ENCODE measurements at places on chromosomes 13 and 19.

DNA sequence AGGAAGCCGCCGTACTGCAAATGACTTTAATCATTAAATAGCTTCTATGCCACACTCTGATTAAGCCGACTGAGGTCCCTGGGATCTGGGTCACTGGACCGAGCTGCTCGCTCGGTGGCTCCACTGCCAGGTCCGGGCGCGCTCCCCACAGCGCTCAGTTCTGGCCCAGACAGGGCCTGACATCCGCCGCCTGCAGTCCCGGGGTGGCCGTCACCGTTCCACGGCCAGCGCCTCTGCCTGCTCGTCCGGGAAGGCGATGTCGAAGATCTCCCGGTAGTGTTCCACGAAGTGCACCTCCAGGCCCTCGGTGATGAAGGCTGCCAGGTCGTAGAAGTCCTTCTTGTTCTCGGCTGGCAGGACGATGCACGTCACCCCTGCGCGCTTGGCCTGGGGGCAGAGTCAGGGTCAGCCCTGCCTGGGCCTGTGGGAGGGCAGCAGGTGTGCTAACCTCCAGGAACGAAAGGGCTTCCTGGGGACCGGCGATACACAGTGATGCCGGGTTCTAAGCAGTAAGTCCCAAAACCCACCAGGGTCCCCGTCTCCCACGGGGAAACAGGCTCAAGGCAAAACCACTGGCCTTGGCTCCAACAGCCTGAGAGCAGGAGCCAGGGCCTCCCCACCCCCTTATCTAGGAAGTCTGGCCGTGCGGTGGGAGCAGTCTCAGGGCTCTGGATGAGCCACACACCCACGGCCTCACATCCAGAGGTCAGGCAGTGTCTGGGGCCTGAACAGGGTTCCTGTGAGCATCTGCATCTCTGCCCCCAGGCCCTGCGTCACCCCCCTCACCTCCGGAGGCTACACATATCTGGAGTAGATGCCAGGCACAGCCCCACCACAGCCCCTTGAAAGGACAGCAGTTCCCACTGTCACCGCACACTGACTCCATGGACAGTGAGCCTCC lies 2.0 kb downstream of the RPL36 start:
- DNase-seq, result no peak

DNA sequence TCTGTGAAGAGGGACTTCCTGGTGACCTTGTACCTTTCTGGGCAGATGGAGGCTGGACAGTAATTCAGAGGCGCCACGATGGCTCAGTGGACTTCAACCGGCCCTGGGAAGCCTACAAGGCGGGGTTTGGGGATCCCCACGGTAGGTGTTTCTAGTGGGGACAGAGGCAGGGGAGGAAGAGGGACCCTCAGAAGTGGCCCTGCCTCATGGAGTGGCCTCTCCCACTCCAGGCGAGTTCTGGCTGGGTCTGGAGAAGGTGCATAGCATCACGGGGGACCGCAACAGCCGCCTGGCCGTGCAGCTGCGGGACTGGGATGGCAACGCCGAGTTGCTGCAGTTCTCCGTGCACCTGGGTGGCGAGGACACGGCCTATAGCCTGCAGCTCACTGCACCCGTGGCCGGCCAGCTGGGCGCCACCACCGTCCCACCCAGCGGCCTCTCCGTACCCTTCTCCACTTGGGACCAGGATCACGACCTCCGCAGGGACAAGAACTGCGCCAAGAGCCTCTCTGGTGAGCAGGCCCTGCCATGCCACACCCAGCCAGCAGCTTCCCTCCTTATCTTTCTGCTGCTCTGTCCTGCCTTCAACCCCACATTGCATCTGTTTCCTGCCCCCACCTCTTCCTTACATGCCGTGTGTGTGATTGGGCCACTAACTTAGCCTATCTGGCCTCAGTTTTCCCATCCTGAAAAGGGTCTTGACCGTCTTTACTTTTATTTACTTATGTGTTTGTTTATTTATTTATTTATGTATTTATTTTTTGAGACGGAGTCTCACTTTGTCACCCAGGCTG lies 7.3 kb downstream of the ANGPTL4 start:
- no peak for DNase-seq

DNA sequence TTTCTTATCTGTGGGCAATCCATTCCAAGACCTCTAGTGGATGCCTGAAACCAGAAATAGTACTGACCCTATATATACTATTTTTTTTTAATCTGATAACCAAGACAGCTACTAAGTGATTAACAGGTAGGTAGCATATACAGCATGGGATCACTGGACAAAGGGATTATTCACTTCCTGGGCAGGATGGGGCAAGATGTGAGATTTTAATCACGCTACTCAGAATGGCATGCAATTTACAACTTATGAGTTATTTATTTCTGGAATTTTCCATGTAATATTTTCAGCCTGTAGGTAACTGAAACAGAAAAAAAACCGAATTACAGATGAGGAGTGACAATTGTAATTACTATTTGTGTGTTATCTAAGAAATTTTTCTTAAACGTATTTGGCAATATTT lies 41.2 kb downstream of the ZIC2 start:
- no peak for DNase-seq

GRCh38 chr19:11478167-11479089 lies 2.4 kb downstream of the ELAVL3 start:
- DNase-seq, result no peak

- no peak for DNase-seq
These were observed 25.2 kb downstream of the DGKH start for GRCh38 chr13:42073683-42074082.

DNA sequence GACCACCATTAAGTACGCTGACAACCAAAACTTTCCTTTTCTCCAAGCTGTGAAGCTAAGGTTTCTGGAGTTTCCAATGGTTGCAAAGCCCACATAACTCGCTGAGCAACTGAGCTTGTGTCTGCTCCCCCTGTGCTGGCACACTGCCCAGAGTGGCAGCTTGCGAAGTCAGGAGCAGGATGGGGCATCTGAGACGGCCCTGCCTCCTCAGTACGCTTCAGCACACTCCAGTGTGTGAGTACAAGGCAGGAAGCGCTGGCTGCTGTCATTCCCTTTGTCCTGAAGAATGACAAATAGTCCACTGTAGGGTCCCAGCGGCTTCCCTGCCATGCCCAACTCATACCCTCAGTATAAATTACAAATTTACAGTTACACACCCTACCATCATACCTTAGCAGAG lies 51.5 kb downstream of the SKA3 start:
- DNase-seq, result no peak

GRCh38 chr19:4174895-4175668 lies 7.3 kb downstream of the SIRT6 start:
- DNase-seq, result no peak

DNA sequence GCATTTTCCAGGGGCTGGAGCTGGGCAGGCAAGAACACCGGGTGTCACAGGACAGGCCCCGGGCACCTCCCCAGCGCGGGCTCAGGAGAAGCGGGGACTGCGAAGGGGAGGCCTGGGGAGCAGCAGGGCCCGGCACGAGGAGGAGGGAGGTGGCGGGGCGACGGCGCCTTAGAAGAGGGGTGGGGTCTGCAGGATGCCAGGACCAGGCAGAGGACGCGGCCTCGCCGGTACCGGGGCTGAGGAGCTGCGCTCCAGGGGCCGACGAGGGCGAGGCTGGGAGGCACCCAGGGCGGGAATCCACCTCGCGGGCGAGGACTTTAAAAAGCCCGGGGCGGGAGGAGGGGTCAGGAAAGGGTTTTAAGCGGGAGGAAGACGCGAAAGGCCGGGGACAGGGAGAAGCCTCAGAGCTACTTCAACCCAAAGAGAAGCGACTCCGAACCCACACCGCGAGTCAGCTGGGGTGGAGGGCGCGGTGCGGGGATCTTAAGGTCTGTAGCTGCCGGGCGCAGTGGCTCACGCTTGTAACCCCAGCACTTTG lies 665 bp downstream of the ZNF347 start:
- peak; percentile 30 for DNase-seq

- DNase-seq, result no peak
These were observed 3.0 kb upstream of the PLEKHF1 start for GRCh38 chr19:29662278-29662603.

DNA sequence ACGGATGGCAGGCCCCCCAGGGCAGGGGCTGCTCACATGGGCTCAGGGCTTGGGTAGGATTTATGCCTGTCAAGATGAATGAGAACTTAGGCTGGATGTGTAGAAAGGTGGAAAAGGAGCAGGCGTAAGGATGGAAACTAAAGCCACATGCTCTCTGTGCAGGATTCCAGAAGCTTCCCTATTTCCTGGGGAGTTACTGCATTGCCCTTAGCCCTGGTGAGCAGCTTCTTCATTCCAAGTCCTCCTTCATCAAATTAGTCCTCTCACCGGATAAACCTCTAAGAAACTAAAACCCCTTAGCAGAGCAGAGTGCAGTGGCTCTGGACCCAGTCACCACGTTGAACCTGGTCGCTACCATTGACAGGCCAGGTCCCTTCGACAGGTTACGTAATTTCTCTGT lies 7.4 kb downstream of the ATP12A start:
- no peak for DNase-seq

DNA sequence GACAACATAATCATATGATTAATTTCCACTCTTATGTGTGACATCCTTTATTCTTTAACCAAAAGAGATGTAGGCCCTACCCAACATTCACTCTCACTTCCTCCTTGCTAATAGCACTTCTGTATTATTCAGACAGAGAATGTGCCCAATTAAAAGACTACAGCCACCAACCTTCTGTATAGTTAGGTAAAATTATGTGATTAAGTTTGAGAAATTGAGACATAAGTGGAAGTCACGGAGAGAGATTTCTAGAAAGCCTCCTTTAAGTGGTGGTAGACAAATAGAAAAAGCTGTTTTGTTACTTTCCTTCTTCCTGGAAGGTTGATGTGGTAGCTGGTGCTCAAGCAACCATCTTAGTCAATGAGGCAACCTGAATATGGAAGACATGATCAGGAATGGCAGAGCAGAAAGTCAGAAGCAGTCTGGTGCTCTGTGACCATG lies 14.8 kb downstream of the EPSTI1 start:
- DNase-seq, result no peak

- peak; percentile 21 for DNase-seq
These were observed 689 bp downstream of the DCUN1D2 start for GRCh38 chr13:113489549-113490495.

GRCh38 chr19:30877661-30878113 lies 471.5 kb downstream of the TSHZ3 start:
- DNase-seq, result peak; percentile 37

GRCh38 chr19:12199757-12200419 lies 37.0 kb downstream of the ZNF136 start:
- no peak for DNase-seq

DNA sequence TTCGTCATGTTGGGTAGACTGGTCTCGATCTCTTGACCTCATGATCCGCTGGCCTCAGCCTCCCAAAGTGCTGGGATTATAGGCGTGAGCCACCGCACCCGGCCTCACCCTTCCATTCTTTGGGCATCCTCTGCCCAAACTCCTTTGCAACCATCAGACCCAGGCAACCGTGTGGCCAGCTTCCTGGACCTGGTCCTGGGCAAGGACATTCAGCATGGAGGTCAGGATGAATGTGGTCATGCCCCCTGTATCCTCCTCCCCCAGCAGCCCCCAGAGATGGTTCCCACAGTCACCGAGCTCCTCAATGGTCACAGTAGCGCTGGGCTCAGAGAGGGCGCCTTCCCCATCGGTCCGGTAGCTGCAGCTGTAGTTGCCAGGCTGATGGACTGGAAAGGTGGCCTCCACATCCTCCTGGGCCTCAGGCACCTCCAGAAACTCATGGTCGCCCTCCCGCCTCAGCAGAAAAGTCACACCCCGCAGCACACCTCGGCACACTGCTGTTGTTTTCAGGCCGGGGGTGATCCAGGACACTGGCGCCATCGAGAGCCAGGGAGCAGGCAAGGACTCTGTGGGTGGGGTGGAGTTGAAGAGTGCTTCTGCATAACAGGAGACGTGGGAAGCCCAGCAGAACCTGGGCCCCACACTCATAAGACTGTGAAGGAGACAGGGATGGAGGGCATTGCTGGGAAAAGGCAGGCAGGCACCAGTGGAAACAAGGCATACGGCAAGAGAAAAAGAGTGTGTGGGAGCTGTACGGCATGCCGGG lies 1.1 kb downstream of the A1BG start:
- DNase-seq, result no peak

DNA sequence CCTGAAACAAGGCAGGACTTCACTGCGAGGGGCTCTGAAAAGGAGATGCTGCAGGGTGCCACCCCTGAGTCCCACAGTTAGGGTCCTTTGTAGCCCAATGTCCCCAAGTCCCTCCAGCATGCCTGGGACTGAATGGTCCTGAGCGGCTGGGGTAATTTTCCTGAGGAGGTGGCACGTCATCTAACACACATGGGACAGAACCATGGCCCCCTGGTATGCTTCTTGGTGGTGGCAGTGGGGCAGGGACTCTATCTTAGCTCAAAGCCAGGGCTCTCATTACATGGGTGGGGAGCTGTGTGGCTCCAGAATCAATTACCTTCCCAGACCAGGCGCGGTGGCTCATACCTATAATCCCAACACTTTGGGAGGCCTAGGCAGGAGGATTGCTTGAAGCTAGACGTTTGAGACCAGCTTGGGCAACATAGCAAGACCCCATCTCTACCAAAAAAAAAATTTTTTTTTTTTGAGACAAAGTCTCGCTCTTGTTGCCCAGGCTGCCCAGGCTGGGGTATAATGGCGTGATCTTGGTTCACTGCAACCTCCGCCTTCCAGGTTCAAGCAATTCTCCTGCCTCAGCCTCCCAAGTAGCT lies 7.9 kb upstream of the SLC7A9 start:
- no peak for DNase-seq

- peak; percentile 74 for DNase-seq
These were observed 36.2 kb upstream of the GARRE1 start for GRCh38 chr19:34217952-34218817.

DNA sequence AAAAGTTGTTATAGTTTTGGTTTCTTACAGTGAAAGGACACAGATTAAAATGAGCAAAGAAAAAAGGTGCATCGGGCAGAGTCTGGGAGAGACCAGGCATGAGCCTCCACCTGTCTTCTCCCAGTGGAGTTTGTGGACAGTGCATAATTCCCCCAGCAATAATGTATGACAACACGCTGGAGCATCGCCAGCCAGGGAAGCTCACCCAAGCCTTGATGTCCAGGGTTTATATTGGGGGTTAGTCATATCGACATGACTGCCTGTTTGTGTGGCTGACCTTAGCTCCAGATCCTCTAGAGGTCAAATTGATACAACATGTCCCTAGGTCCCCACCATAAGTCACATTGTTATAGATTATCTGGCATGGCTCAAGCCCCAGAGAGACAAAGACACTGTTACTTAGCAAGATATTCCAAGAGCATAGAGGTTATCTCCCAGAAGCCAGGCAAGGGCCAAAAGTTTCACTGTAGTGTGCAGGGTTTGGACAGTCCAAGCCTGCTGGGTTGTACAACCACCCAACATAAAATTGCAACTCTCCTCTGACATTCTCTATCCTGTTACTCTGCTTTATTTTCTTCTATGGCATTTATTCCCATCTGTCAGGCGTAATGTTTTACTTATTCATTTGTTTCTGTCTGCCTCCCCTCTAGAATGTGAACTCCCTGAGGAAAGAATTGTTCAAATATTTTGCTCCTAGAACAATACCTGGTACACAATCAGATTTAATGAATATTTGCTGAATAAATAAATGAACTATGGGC lies 5.6 kb upstream of the KLK13 start:
- no peak for DNase-seq

Measured in CD4-positive, alpha-beta T cell treated with Interleukin-15 for 1 hour (primary cell).